Stimulated activated CD4-positive, alpha-beta T cell treated with anti-CD3 and anti-CD28 coated beads, Interleukin-15, amount 100 ng/mL, for 1 hour (primary cell): ENCODE measurements at places on chromosomes 5 and 9.
A peak's percentile ranks its signal among the peaks of the same experiment; 100 is the strongest.

GRCh38 chr5:2251751-2252150 lies 369.0 kb upstream of the IRX4 start:
- DNase-seq = no peak

GRCh38 chr5:68458416-68459021 lies 243.0 kb downstream of the PIK3R1 start:
- no peak for DNase-seq

DNA sequence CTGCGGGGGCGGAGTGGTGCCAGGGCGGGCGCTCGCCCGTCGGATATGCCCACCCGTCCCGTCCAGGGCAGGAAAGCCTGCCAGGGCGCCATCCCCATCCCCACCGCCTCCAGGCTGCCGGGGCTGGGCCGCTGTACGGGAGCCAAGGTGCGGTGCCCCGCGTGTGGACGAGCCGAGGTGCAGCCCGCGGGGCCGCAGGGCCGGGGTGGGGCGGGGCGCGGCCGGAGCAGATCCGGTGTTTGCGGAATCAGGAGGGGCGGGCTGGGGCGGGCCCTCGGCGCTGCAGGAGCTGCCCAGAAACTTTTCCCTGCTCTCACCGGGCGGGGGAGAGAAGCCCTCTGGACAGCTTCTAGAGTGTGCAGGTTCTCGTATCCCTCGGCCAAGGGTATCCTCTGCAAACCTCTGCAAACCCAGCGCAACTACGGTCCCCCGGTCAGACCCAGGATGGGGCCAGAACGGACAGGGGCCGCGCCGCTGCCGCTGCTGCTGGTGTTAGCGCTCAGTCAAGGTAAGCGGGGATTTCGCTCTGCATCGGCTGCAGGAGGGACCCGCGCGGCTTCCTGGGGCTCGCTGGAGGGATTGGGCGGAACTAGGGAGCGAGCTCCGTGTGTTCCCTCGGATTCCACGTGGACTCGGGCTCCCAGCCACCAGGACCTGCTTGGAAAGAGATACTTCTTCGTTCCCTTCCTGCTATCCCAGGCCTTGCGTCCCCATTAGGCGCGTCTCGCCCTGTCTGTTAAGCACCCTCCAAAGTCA lies at the start of gene ITGA2:
ITGA2 (plus strand) TSS at position 328 of the 756 bp plus-strand sequence; CDS start at position 445, 117 bp downstream.
- peak; percentile 18 for DNase-seq

DNA sequence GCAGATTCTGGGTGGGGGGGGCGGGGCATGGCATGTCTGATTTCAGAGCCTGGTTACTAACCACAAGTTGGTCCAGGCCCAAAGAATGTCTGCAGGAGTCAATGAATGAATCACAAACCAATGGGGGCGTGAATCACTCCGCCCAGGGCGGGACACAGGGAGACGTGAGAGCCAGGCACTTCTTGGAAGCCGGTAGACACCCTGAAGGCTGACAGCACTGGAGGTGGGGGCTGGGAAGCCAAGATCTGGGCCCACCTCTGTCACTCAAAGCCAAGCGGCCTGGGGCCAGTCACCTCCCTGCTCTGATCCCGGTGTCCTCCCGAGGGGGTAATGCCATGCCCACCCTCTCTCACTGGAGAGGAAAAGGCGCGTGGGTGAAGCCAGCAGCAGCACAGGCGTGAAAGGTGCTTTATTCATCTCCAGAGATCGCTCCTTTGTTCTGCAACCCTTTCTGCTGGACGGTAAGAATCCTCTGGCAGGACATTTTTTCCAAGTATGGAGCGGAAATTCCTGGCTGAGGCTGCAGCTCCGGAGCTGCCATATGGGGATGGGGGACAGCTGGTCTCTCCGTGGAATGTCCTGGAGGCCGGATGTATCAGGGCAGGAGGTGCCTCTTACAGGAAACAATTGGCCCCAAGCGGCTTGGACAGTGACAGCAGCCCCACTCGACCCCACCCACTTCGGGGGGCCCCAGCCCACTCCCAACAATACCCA lies 85.0 kb downstream of the STK10 start:
- no peak for DNase-seq

DNA sequence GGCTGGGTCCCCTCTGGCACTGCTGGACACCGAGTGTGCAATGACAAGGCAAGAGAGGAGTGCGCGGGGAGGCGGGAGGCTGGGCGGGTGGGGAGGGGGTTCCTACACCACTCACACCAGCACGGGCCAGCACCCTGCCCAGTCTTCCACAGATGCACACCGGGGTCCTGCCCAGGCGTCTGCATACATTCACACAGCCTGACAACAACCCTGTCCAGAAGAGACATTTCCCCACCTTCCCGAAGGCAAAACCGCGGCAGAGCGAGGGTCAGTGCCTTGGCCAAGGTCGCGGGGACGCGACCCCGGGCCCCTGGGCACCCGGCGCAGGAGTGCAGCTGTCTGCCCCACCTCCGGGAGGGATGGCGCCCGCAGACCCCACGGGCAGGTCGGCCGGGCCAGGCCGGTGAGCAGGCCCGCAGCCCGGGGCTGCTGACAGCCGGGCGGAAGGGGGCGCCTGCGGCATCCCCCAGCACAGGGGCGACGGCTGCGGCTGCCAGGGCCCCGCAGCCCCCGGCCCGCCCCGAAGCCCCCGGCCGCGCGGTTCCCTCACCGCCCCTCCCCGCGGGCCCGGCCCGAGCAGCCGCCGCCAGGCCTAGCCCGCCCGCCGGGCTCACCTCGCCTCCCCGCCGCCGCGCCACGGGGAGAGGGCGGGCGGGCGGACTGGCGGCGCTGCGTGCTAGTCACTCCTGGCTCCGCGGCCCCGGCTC lies 496 bp downstream of the MAPK9 start:
- DNase-seq = no peak

- DNase-seq = no peak
Observed at GRCh38 chr5:159061179-159061796, 38.4 kb downstream of the EBF1 start.
